ENCODE measurements at places on chromosomes 5 and 9. TPM values are rescaled to one million over a fixed set of nuclear protein-coding genes. Genes with fewer than 3 reads are reported as not detected.

Gene MCIDAS
- total RNA-seq: not detected

DNA sequence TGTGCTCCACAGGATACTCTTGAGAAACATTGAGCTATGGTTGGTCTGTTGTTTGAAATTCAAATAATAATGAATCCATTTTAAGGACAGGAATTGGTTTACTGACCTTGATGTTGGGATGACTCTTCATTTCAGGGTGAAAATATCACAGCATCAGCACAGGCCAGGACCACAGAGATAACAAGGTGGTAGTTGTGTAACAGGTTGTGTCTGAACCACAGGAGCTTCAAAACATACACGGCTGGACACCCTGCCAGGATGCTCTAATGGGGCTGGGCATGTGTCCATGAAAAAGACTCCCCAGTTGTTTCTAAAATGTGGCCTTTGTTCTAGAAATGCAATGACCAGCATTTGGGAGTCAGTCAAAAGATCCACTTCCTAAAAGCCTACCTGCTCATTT, 69.8 kb downstream of the ACO1 start:
- no peak for DNase-seq

Gene RNF145
- total RNA-seq: 94.4 TPM

DNA sequence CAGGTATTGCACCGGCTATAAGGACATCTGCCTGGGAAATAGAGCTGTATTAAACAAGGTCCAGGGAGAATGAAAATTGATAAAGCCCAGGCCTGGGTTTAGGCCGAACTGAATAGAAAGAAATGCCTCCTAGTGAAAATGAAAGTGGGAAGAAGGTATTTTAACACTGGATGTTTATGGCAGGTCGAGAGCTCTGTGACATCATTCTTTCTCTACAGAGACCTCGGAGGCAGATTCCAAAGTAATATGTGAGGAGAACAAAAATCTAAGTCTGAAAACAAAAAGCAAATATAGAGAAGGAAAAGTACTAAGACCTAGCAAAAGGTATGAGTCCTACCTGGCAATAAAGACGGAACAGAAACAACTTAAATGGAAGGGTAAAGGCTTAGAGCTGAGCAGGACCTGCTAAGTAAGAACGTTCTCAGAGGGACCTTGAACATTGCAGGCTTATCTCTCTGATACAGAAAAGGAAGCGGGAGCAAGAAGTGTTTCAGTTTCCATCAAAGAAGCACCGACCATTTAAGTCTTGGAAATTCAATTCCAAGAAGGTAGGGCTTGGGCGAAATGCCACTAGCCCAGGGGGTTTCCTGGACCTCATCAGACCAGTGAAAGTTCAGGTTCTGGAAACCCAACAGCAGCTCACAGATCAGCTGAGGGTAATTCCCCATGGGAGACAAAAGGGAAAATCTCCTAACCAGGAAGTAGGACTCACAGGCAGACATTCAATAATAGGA, 80.0 kb downstream of the SUSD1 start:
- no peak for DNase-seq

DNA sequence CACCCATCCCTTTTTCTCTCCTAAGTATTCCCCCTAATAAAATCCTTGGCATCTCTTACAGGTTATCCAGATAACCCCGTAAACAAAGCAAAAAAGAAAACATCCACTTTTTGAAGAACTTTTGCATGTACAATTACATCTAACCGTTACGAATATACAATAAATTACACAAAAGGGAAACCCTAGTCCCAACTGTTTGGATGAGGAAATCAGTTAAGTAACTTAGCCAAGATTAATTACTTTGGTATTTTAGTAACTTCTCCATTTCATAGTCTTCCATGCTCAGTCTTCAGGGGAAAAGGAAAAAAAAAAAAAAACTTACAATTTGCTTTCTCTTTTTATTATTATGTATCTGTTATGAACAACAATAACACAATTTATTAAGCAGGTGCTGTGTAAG, 212.9 kb downstream of the ACTL7B start:
- DNase-seq: no peak

Gene SLC6A7
- total RNA-seq: not detected

Gene OTP
- total RNA-seq: not detected

Gene GRM6
- total RNA-seq: not detected

Gene NEUROG1
- not detected for total RNA-seq

GRCh38 chr5:68873198-68873597, 220.6 kb upstream of the SLC30A5 start:
- DNase-seq: no peak

DNA sequence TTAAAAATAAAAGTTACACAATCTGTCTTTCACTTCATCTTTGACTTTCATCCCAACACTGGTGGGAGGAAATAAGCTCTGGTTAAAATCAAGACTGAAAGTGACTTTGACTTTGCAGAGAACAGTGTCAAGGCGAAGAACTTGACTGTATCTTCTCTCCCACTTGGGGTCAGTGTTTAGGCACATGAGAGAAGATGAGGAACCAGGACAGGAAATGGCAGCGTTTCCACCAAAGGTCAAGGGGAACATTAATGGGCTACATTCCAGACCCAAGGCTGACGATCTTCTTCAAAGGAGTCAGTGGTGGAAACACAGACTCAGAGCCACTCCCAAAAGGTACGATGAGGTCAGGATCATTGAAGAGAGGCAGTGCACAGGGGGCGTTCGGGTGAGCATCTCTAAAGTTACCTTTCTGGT, 409.5 kb downstream of the ARHGEF28 start:
- no peak for DNase-seq

DNA sequence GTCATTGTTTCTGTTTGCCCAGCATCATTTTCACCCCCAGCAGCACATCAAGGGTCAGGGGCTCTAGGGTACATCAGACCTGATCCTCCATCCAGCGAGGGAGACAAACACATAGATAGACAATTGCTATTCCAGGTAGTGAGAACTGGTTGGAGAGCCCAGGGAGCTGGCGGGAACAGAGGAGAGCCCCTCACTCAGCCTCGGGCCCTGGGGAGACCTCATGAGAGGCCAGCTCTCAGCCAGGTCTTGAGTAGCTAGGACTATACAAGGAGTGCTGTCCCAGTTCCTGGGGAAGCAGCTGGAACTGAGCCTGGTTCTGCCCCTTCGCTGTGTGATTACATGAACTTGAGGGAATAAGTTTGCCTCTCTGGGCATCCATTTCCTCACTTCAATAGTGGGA, 80.3 kb downstream of the HRH2 start:
- DNase-seq: no peak

DNA sequence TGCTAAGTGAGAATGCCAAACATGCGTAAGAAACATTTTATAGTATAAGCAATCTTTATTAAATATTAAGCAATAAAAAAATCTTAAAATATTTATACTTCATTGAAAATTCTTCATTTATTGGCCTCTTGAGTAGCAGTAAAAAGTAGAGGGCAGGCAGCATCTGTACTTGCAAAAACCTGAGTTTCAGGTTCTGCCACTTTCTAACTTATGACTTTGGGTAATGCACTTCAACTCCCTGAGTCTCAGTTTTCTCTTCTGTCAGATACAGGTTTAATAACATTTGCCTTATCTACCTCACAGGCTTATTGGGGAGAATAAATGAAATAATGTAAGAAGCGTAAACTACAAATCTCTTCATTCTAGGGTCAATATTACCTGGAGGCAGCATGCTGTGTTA, 19.8 kb upstream of the MCTP1 start:
- DNase-seq: no peak

Gene CNTNAP3
- not detected for total RNA-seq

DNA sequence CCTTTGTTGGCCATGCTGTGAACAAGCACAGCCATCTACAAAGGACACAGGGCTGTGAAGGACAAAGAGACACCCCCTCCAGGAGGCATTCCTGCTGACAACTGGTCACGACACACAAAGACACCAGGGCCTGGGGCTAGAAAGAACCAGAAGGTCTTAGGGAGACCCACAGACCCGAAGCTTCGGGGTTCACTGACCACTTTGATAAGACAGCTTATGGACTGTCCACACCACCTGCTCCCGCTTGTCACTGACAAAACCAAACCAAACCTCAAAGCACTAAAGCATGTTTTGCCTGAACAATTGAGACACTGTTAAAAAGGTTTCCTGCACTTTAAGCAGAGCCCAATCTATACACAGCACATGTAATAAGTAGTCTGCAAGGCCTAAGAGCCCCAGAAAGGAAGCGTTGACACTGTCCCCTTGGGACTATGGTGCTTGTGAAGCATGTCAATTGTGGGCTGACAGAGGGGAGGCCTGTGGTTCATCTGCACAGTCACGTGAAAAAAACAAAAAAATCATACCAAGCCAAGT, 185.0 kb downstream of the GAPVD1 start:
- DNase-seq: no peak

Gene PAPPA
- not detected for total RNA-seq

Gene MARCOL
- not detected for total RNA-seq

DNA sequence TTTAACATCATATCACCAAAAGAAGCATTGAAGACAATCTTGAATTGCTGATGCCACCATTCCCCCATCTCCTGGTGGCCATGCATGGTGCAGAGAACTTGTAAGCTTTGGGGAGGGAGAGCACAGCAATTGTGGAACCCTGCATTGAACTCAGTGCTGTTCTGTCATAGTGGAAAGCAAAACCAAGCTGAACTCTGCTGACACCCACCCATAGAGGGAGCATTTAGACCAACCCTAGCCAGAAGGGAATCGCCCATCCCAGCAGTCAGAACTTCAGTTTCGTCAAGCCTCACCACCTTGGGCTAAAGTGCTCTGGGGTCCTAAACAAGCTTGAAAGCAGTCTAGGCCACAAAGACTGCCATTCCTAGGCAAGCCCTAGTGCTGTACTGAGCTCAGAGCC, 37.4 kb upstream of the RUSC2 start:
- DNase-seq: no peak

Gene TRIM36
- total RNA-seq: 0.14 TPM

- no peak for DNase-seq
Measured at GRCh38 chr5:101720033-101720432, 576.1 kb downstream of the SLCO4C1 start.

DNA sequence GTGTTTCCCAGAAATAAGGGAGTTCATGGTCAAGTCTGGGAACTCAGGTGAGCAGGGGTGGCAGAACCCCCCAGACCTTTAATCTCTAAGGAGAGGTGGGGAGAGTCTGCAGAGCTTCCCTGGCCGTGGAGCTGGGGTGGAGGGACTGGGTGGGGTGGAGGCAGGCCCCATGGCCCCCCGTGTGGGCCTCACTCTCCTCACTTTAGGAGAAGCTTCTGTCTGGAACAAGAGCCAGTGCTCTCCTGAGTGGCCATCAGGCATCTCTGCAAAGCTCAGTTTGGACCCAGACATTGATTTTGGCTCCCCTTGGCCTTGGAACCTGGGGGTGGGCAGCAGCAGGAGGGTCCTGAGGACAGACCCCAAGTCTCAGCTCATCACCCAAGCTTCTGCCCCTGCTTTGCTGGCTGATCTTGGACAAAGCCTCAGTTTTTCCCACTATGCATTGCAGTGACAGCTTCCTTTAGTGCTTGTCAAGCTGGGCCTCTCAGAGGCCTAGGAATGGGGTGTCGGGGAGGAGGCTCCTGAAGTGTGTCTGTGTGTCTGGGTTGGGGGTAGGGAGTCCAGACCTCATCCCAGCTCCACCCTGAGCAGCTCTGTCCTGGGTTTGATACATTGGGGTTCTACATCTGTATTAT, 3.5 kb upstream of the GBGT1 start:
- DNase-seq: no peak

DNA sequence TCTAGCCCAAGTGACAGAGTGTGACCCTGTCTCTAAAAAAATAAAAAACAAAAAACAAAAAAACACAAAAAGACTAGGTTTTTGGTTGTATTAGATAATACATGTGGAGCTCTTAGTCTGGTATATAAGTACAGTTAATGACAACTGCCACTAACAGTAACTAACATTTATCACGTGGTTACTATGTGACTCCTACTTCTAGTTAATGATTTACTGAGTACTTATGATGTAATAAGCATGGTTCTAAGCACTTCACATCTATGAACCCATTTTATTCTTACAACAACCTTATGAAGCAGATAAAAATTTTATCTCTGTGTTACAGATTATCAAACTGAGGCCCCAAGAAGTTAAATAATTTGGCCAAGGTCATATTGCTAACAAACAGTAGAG, 6.1 kb upstream of the TMEFF1 start:
- no peak for DNase-seq

DNA sequence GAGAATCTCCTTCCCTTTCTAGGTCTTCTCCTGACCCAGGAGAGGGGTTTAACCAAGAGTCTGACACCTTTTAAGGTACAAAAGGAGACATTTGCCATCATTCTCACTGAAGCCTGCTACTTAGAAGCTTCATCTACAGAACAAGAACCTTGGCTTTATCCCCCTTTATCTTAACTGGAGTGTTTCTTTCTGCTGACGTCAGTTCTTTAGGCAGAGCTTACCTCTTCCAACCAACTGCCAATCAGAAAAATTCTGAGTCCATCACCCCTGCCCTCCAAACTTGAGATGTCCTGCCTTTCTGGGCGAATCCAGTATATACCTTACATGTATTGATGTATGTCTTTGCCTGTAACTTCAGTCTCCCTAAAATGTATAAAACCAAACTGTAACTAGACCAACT, 37.2 kb downstream of the PLEKHG4B start:
- no peak for DNase-seq

GRCh38 chr5:132310141-132310834, 16.1 kb downstream of the SLC22A4 start:
- DNase-seq: no peak

- DNase-seq: no peak
Measured at GRCh38 chr9:83199240-83199639, 136.3 kb upstream of the RASEF start.

Gene AGXT2
- not detected for total RNA-seq

DNA sequence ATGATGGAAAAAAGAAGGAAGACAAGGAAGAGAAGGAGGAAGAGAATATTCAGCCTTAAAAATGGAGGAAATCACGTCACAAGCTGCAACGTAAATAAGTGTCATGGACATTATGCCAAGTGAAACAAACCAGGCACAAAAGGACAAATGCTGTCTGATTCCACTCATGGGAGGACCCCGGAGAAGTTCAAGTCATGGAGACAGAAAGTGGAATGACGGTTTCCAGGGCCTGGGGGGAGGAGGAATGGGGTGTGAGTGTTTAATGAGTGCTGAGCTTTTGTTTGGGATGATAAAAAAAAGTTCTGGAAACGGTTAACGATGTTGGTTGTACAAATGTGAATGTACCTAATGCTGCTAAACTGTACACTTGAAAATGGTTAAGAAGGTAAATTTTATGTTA, 439.5 kb downstream of the GADD45G start:
- no peak for DNase-seq

Gene ANKRD31
- 0.55 TPM for total RNA-seq

Data from CD4-positive, alpha-beta T cell (primary cell).